Stimulated activated CD8-positive, alpha-beta memory T cell treated with anti-CD3 and anti-CD28 coated beads, Interleukin-2, amount 100 ng/mL, for 1 hour (primary cell): ENCODE measurements at places on chromosomes 13 and 19.

GRCh38 chr13:110150384-110151101, 156.4 kb downstream of the COL4A1 start:
- no peak for DNase-seq

DNA sequence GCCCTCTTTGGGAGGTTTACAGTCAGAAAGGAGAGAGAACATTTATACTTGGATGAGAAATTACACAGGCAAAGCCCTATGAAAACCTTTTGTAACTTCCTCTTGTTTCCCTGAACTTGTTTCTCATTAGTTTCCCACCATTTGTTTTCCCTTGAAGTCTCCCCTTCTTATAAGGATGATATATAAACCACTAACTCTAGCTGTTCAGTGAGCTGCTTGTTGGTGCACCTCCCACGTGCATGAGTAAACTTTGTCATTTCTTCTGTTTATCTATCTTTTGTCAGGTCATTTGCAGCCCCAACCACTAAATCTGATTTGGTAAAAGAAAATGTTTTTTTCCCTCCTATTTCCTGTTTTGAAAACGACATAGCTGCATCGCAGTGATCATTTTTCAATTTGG, 919.9 kb downstream of the SLITRK1 start:
- no peak for DNase-seq

DNA sequence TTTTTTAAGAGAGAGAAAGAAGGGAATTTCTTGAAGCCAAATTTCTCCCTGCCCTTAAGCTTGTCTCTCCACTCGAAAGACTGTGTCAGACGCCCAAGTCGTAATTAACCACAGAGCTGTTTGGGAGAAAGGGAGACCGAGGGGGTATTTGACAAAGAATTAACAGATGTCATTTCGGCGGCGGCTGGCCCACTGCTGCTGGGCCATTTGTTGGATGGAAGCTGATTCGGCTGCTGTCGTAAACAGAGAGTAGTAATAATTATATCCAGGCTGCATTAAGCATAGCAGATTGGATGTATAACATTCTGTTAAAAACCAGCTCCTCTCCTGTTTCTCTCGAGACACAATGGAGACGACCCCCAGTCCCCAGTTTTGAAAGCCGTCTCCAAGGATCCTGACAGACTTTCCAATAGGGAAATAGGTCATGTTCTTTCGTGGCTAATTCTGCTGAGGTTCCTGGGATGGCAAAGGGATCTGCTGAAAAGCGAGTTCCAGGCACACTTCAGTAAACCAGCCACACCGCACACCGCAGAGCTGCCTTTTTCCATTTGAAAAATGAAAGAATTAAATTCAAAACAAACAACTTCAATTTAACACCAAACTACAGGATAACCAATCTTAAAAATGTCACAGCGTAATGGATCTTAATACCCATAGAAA, 71.5 kb downstream of the KCTD15 start:
- DNase-seq, result no peak

- no peak for DNase-seq
Observed at GRCh38 chr13:23268441-23268840, 87.7 kb downstream of the SGCG start.

DNA sequence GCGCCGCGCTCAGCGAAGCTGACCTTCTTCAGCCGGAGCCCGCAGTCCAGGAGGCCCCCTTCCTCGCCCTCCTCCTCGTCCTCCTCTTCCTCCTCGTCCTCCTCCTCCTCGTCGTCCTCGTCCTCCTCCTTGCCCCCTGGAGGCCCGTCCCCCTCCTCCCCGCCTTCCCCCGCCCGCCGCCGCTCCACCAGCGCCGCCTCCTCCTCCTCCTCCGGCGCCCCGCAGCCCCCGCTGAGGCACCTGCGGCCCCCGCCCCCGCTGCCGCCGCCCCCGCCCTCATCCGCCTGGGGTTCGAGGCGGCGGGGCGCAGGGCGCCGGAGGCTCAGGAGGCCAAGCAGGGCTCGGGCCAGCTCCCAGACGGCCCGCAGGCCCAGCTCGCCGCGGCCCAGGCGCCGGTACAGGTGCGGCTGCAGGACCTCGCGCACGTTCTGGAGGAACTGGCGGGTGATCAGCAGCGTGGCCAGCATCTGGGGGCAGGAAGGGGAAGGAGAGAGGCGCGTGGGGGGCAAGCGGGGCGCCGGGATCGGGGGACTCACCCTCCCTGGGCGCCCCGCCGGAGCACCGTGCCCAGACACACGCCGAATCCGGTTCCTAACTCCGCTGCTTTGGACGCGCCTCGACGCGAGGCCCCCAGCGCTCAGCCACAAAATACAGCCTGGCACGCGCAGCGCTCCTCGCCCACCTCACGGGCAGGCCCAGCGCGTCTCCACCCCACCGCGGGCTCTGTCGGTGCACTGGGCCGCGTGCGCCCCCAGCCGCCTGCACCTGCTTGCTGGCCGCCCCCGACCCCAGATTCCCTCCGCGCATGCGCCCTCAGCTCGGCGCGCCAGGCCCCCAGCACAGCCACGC, 5.9 kb downstream of the ANO8 start:
- DNase-seq, result no peak

DNA sequence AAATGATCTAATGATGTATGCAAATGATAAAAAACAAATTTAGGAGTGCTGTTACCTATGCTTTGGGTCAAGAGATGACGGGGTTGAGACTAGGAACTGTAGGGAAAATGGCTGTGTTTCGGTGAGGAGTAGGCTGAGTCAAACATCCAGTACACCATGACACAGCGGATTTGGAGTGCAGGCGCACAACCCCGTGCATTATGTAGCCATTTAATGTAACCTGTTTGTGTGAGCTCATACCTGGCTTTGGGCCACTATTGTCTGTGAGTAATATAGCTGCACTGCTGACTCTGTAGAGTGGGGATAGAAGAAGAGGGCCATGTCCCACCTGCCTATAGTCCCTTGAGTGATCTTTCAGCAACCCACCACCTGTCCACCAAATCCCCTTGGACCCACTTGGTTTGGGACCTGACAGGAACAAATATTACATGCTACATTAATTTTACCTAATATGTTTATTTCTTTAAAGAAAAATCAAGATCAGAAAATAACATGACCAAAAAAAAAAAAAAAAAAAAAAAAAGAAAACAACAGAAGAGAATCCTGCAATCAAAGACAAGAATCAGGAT, 95.5 kb upstream of the KLHL1 start:
- DNase-seq, result no peak

DNA sequence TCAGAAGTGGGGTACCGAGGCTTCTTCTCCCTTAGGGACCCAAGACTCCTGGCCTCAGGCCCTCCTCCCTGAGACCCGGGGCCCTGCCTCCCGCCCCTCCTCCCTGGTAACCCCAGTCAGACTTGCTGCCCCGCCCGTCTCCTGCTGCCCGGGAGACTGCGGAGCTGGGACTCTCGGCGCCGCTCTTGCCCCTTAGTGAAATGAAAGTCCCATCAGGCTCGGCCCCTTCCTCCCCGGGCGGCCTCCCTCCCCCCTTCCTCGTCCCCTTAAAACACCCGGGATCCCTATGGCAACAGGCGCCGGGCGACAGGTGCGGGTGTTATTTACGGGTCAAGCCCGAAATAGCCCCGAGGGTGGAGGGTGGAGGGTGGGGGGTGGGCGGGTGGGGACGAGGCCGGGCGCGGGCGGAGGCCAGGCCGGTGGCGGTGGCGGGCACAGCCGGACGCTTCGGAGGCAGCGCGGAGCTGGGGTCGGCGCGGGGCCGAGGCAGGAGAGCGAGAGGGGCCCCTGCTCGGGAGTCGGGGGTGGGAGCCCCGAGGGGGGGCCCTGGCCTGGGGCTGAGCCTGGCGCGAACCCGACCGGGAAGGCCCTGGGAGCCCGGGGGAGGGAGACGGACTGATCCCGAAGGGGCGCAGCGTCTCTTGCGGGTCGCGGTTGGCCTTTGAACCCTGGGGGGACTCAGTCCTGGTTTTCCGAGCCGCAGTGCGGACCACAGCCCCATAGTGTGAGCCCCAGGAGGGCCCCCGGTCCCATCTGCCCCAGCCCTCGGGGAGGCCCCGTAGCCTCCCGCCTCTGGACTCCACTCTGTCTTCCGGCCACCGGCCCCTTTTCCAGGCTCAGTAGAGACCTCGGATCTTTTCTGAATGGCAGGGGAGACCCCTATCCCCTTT, at the start of gene CACNG6:
Gene CACNG6 (plus strand): TSS at position 414 of the 890 bp plus-strand sequence. CDS start 1,241 bp downstream, outside the sequence.
- DNase-seq, result no peak

DNA sequence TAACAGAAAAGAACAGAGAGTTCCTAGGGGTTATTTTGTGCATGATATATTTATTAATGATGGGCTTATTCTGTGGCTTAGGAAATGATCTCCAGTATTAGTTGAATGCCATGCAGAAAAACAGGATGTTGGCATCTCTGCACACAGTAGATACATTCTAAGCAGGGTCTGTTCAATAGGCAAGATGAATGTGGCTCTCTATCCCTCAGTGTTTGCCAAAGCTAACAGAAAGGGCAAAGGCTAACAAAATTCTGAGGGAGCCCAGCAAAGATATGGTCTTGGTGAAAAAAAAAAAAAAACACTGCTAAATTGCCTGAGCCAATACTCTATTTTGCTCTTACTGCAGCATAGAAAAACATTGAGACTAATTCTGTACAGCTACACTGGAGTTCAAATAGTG, 1095.8 kb downstream of the UQCRFS1 start:
- DNase-seq, result no peak

- DNase-seq, result no peak
Observed at GRCh38 chr13:33014291-33014690, 1.9 kb upstream of the KL start.

- no peak for DNase-seq
Observed at GRCh38 chr19:35088131-35088913, 27.3 kb upstream of the FXYD3 start.

DNA sequence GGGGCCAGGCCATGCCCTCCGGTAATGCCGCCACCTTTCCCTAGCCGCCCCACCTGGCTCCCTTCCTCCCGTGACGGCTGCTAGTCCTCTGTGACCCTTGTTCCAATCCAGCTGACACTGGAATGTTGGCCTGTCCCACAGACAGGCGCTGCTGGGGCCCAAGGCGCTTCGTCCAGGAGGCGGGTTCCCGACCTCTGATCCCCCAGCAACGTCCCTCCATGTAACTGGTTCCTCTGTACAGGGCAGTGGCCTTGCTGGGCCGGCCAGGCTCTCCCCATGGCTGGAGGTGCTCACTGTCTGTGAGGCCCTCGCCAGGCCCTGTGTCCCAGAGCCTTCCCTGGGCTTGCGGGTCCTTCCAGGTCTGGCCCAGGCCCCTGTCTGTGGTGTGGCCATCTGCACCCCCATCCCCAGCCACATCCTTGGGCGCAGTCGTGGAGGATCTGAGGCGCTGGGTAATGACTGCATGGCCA, 6.8 kb upstream of the GRIN3B start:
- no peak for DNase-seq

DNA sequence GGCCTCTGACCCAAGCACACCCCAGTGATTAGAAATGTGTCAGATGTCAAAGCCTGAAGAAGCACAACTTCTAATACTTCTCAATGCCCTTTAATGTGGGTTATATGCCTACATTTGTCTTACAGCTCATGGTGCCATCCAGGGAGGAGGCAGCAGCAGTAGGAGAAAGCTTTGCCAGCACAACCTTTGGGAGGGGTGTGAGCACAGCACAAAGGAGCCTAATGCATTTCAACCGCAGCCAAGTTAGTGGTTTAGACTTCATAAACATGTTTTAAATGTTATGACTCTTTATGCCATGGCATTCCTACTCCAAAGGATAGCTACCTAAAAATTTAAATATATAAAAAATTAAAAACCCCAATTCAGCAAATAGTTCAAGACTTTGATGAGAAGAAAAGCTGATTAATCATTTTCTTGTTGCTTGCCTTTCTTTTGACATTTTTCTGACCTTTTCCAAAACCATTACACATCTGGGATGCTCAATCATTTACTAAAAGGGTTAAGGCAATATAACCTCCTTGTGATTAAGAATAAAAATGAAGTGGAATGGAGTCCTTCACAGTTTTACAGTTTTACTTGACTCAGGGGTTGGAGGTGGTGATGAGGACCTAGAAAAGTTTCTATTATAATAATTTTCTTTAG, 142.7 kb downstream of the DLEU7 start:
- no peak for DNase-seq

DNA sequence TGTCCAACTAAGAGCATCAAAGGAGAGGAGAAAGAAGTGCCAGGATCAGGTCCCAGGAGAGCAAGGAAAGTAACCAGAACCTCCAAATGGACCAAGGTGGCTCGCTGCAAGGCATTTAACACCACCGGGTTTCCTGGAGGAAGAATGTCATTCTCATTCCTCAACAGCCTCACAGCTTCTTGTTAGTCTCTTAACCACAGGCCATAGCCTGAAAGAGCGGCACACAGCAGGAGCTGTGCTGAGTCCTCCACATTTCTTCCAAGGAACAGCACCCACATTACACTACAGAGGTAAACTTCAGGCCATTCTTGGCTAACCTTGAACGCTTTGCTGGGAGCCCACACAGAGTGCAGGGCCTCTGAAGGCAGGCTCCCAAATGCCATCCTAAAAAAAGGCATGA, 23.6 kb downstream of the DOCK9 start:
- no peak for DNase-seq

GRCh38 chr19:56765137-56765536, 75.4 kb downstream of the PEG3 start:
- no peak for DNase-seq

DNA sequence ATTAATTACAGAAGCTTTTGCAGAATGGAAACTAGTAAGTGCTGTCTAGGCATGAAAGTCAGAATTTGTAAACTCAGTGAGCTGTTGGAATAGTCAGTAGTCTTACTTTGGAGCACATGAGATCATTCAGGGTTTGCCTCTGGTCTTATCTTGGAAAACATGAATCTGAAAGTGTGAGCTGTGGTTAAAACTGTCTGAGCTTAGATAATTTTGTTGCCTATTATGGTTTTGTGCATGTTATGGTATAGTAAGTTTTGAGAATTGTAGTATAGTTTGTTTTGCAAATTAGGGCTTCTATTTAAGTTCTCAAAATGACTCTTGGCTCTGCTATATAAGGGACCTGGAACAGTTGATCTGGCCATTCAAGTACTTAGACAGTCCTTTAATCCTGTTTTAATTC, 53.7 kb upstream of the TRPC4 start:
- DNase-seq, result no peak

DNA sequence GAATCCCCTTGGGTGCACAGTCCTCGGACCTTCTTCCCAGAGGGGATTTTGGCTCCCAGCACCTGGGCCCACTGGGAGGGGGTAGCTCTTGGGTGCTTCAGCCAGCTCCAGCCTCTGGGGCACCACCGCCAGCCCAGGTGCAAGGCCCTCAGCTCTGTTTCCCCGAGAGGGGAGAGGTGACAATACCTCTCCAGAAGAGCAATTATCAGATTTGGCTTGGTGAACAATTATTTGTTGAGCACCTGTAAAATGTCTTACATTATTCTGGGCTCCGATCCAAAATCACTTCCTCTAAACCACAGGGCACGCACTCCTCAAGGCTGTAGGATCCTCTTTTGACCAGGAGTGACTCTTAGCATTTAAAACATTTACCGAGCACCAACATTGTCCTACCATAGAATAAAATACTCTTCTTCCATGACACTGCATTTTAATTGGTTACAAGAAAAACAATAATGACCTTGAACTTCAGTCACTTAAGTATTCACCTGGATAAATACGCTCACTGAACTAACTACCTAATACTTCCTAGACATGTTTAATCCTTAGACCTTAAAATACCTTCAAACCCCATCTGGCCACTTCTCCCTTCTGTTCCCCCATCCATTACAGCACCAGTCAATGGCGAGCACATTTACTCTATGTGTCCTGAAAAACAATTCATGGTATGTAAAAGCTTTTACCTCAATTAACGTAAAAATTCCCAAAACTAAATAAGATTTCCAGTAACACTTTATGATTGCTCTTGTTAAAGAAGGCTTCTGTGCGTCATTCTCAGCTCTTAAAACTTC, 54.8 kb downstream of the ABCC4 start:
- DNase-seq, result no peak
